Activated naive CD4-positive, alpha-beta T cell treated with Interleukin-2 at 50 U/mL for 16 hours (primary cell): ENCODE measurements at places on chromosomes 13 and 19.
A peak's percentile ranks its signal among the peaks of the same experiment; 100 is the strongest.

DNA sequence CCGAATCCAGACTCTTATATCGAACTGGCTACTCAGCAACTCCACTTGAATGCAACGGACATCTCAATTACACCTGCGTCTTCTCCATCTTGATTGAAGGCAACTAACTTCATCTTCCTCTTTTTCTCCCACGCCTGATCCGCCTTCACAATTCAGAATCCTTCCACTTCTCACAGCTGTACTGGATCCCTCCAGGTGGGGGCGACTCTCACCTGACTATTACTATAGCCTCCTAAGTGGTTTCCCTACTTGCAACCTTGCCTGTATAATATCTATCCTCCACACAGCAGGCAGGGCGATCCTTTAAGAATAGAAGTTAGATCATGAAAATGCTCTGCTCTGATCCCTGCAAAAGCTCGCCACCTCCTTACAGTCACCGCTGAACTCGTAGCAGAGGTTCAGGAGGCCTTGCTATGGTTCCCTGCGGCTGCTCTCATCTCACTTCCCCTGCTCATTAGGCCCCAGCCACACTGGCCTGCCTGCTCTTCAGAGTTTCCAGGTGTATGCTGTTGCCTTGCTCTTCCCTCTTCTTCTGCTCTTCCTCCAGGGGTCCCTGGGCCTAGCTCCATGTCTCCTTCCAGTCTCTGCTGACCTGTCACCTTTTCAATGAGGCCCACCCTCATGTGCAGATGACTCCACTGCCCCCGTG is 31.9 kb downstream of the RFXAP start:
- no peak for DNase-seq

DNA sequence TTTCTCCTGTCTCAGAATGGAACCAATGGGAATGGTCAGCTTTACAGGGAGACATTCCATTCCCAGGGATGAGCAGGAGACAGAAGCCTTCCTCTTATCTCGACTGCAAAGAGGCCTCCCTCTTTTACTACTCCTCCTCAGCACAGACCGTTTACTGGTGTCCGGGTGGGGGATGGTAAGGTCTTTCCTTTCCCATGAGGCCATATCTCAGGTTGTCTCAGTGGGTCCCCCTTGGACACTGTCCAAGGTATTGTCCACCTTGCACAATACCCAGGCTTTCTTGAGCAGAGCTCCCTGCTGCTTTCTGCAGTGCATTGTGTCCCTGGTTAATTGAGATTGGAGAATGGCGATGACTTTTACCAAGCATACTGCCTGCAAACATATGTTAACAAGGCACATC is 7.5 kb upstream of the ZNF808 start:
- no peak for DNase-seq

GRCh38 chr13:21176982-21177284 is 475 bp downstream of the MRPL57 start:
- no peak for DNase-seq

- DNase-seq, result peak; percentile 16
Observed at GRCh38 chr13:48531416-48532255, 1.2 kb downstream of the RCBTB2 start.

DNA sequence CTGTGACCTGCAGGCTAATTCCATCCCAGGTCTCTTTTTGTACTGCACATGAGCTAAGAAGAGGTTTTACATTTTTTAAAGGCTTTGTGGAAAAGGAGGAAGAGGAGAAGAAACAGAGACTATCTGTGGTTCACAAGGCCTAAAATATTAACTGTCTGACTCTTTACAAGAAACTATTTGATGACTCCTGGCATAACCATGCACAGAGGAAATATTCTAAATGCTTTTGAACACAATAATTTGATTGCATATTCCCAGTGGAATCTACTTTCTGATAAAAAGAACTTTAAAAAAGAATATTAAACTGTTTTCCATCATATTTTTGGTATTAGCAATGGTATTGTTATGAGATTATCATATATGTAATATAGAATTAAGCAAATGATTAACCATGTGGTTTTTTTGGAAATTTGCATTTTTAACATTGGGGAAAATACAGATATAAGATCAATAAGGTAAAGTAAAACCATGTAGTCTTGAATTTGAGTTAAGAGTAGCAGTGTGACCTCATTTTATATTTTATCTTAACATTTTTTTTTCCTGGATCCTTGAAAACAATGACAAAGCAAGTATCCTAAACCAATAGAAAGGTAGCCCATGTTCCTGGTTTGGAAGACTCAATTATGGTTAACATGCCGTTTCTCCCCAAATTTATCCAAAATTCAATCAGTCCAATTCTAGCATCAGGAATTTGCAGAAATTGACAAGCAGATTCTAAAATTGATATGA is 251.0 kb downstream of the UQCRFS1 start:
- DNase-seq, result no peak
